Stimulated activated CD8-positive, alpha-beta memory T cell treated with anti-CD3 and anti-CD28 coated beads, Interleukin-15, amount 100 ng/mL, for 48 hours (primary cell): ENCODE measurements at places on chromosomes 6 and 20.

DNA sequence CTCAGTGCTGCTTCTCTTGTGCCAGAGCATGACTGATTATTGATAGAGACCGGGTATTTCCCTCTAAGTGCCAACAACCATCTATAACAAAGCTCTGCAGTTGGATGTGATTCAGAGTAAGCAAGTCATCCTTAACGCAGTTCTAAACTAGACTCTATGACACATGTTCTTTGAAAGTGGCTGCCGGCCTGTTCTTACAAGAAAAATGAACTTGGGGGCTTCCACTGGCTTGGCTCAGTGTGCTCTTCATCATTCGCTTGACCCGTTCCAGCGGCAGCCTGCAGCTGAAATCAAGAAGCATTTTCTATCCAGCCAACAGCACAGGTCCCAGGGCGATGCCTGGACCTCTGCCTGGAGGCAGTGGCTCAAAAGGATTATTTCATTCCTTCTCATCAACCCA is 29.8 kb downstream of the GFOD1 start:
- DNase-seq: no peak

DNA sequence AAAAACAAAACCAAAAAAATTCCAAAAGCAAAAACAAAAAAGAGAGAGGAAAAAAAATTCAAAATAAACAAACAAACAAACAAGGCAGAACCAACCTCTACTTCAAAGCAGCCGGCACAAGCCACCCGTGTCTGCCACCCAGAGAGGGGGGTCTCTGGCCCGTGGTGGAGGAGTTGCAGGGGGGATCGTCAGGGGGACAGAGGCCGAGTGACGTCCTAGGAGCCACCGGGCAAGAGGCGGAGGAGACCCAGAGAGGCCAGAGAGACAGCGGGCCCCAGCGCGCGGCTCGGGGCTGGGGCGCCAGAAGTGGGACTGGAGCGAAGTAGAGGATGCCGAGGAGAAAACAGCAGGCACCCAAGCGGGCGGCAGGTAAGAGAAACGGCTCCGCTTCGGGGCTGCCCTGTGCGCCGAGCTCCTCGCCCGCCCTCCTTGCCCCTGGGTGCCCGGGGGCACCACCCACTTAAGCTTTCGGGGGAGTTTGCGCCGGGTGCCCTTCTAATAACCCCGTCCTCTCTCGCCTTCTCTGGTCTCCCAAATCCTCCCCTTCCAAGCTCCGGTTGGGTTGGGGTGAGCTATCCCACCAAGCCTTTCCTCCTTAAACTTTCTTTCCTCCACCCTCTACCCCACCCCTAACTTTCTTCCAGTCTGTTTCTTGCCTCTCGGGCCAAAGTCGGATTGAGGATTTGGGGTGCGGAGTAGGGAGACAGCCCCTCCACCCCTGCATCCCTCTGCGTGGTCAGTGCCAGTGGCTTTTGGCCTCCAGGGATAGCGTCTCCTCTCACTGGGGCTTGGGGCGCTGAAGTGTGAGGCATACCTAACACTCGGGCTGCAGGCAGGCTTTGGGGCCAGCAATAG is 1.0 kb downstream of the TSHZ2 start:
- no peak for DNase-seq

GRCh38 chr6:12356983-12357972 is 67.1 kb downstream of the EDN1 start:
- no peak for DNase-seq

GRCh38 chr6:2819115-2819514 is 22.5 kb downstream of the SERPINB1 start:
- no peak for DNase-seq

DNA sequence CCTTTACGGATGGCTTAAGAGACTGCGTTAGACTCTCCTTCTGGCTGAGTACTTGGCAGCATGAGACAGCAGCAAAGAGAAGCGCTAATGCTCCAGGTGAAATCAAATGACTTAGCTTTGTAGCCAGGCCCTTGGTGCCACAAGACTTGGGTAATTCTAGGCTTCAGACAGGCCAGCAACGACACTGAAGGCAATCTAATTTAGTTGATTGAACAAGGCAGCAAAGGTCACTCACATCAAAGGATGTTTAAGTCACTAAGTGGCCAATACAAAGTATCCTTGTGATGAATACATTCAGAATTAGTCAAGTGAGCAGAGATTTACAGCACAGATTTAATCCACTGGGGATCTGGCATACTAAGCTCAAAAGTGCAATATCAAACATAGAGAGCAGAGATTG is 113.2 kb downstream of the FAM83B start:
- no peak for DNase-seq

GRCh38 chr6:94215552-94215951 is 796.2 kb upstream of the EPHA7 start:
- no peak for DNase-seq

- DNase-seq: no peak
Observed at GRCh38 chr6:8130399-8130798, 28.1 kb upstream of the EEF1E1 start.

DNA sequence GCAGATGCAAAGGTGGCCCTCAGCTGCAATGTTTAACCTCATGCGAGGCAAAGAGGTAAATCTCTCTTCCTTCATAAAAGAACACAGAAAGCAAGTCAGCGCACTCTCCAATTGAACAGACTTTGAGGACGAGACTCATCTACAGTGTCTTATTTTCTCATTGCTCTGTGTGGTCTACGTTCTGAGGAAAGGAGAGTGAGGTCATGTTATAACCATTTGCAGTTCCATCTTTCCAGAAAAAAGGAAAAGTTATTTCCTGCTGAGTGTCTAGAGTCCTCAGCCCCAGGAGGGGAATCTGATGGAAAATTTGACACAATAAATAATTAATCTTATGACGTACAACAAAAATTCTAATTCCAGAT is 35.6 kb upstream of the THBS2 start:
- DNase-seq: no peak
